ENCODE measurements at places on chromosomes 13 and 19.
A peak's percentile ranks its signal among the peaks of the same experiment; 100 is the strongest.

- no peak for DNase-seq
- H3K36me3 ChIP-seq, result no peaks in the 10 kb centered on the region
- H3K4me1 ChIP-seq, result peaks cover 17% of the 10 kb centered on the region
- no peaks in the 10 kb centered on the region for H3K27me3 ChIP-seq
These were observed 25.0 kb downstream of the CKM start for GRCh38 chr19:45297674-45298073.

GRCh38 chr13:79393564-79394249, 12.3 kb downstream of the RBM26 start:
- H3K36me3 ChIP-seq, result no peaks in the 10 kb centered on the region
- H3K4me1 ChIP-seq, result peaks cover 31% of the 10 kb centered on the region
- no peaks in the 10 kb centered on the region for H3K27me3 ChIP-seq
- H3K27ac ChIP-seq, result no peak overlapping the region
- no peak overlapping the region for H3K4me3 ChIP-seq

GRCh38 chr13:40969169-40969901, 49.8 kb downstream of the ELF1 start:
- H3K27me3 ChIP-seq, result no peaks in the 10 kb centered on the region
- H3K27ac ChIP-seq, result peak overlapping the region; percentile 25
- no peak overlapping the region for H3K4me3 ChIP-seq
- no peaks in the 10 kb centered on the region for H3K36me3 ChIP-seq

DNA sequence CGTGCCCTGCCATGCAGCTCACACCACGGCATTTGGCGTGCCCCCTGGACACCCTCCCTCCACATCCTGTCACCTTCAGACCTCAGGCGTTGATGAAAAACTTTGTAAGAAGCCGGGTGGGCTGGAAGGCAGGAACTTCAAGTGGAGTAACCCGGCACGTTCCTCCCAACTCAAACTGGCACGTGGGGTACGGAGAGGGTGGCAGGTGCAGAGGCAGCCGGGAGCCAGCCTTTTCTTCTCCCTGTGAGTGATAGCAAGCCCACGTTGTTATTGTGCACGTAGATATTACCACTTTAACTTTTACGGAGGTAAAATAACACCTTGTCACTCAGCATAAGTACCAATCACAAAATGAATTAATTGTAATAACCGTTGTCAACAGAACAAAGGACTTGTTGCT, 198.0 kb downstream of the ZNF536 start:
- no peaks in the 10 kb centered on the region for H3K4me1 ChIP-seq
- no peak for DNase-seq
- H3K27me3 ChIP-seq, result no peaks in the 10 kb centered on the region

All from body of pancreas (tissue), 4 donors.